ENCODE measurements at places on chromosomes 1 and 21.

DNA sequence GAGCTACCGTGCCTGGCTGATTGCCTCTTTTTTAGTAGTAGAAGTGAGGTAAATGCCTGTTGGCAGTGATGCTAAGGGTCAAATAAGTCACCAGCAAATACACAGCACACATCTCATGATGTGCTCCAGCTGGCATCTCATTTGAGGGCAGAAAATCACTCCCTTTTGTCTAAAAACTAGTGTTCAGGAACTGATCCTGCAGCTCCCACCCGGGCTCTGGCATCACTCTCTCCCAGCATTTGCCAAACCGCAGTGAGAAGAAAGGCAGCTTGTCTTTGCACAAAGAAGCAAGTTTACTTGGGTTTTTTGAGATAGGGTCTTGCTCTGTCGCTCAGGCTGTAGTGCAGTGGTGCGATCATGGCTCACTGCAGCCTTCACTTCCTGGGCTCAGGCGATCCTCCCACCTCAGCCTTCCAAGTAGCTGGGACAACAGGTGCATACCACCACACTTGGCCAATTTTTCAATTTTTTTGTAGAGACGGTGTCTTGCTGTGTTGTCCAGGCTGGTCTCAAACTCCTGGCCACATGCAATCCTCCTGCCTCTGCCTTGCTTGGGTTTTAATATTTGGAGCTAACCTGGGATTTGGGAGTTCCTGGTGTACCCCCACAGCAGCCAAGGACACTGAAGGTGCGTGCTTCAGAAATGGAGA lies 4.1 kb downstream of the RBP7 start:
- no peak for DNase-seq

DNA sequence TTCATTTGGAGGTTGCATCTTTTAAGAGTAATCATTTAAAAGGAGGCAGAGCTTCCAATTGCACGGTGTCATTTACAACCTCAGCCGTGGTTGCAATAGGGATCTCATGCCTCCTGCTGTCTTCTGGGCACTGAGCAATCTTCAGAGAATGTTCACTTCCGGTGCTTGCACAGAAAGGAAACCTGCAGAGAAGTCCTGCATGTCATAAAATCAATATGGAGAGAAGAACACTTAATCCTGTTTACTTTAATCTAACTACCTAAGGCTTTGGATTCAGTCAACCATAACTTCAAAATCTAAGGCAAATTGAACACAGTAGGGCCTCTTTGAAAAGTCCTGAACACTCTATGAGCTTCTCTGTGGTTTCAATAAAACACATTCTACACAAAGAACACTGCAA lies 11.3 kb upstream of the MAP10 start:
- peak; percentile 93 for DNase-seq

GRCh38 chr1:55695552-55695951 lies 480.4 kb upstream of the USP24 start:
- DNase-seq = no peak

DNA sequence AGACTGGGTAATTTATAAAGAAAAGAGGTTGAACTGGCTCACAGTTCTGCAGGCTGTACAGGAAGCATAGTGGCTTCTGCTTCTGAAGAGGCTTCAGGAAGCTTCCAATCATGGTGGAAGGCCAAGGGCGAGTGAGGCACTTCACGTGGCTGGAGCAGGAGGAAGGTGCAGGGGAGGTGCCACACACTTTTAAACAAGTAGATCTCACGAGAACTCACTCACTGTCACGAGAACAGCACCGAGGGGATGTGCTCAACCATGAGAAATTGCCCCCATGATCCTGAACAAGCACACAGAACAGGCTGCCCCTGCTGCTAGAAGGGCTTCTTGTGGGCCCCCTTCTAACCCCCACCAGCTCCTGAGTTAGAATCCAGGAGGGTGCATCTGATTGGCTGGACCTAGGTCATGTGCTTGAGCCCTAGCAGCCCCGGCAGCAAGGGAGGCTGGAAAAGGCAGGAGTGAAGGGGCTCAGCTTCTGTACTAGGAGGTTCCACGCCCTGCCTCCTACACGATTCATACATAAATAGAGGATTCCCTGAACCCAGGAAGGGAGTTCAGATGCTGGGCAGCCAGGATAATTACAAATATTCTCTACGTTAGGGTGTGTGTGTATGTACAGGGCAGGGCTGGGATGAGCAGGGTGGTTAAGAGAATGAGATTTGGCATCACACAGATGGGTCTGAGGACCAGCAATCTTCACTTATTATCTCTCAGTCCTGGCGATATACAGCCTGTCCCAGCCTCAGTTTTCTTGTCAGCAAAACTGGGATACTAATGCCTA lies 72.8 kb upstream of the ATP5PO start:
- no peak for DNase-seq

DNA sequence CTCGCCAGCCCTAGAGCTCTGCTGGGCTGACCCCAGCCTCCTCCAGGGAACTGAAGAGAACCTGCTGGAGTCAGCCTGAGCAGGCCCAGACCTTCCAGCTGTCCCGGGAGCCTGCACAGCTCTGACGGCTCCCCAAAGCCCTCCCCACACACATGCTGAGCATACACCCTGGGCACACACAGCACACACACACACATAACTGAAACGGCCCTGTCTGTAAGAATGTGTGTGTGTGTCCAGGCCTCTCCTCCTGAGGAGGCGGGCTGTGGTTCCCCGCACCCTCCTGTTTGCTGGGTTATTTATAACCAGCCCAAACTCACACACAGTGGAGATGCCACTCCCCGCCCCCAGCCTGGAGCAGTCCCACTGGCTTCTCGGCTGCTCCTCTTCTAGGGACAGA lies 20.2 kb downstream of the SDC3 start:
- DNase-seq = peak; percentile 86

DNA sequence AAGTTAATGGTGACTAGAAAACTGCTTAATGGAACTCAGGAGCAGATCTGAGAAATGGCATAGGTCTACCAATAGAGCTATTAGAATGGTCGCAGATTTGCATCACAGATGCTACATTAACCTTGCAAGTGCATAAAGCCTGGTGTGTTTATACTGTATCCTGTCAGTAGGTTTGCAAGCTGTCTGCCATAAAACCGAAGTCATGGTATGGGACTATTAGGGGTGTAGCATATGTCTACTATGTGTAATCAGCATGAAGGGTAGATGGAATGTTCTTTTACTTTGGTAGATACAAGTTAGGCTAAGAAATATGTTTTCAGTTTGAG lies 574.2 kb upstream of the ADGRL2 start:
- no peak for DNase-seq

- no peak for DNase-seq
Measured at GRCh38 chr1:229226796-229227195, 44.1 kb upstream of the RAB4A start.

- DNase-seq = peak; percentile 35
Measured at GRCh38 chr1:83839566-83840173, 159.3 kb downstream of the TTLL7 start.

DNA sequence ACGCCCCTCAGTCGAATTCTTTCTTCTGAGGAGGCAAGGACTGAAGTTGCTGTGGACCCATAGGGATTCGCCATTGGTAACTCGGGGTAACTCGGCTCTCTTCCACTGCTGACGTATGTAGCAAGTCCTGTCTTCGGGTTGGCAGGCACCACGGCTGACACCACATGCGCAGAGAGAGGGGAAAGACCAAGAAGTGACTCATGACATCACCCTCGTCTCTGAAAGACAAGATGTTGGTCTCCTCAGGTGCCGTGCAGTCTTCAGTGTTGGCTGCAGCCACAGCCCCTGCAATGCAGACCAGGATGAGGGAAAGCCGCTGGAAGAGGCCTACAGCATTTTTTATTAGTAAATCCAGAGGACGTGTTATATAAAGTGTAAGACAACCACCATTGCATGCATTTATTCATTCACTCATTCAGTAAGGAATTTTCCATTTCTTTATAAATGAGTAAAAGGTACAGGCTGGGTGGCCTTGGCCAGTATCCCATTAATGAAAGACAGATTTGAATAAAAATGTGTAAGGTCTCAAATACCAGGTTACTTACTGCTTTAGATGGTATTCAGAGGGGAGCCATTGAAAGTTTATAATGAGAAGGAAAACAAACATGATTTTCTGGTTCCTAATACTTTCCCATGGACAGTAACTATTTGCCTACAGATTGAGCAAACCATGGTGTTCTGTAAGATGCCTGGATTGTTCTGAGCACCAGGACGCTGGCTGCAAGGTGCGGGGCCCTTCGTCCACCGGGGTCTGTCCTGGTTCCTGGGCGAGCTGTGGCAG lies 50.7 kb upstream of the IRF2BP2 start:
- no peak for DNase-seq

- DNase-seq = no peak
Measured at GRCh38 chr1:54300401-54300800, 100.4 kb downstream of the MRPL37 start.

- DNase-seq = no peak
Measured at GRCh38 chr1:213415691-213416380, 364.8 kb downstream of the RPS6KC1 start.

GRCh38 chr21:37614351-37614875 lies 247.8 kb downstream of the DYRK1A start:
- DNase-seq = no peak

DNA sequence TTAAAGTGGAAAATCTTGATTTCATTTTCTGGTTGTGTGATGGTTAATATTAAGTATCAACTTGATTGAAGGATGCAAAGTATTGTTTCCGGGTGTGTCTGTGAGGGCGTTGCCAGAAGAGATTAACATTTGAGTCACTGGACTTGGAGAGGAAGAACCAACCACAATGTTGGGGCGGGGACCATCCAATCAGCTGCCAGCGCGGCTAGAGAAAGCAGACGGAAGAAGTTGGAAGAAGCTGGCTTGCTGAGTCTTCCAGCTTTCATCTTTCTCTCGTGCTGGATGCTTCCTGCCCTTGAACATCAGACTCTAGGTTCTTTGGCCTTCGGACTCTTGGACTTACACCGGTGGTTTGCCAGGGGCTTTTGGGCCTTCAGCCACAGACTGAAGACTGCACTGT lies 832.6 kb upstream of the TMPRSS15 start:
- no peak for DNase-seq

DNA sequence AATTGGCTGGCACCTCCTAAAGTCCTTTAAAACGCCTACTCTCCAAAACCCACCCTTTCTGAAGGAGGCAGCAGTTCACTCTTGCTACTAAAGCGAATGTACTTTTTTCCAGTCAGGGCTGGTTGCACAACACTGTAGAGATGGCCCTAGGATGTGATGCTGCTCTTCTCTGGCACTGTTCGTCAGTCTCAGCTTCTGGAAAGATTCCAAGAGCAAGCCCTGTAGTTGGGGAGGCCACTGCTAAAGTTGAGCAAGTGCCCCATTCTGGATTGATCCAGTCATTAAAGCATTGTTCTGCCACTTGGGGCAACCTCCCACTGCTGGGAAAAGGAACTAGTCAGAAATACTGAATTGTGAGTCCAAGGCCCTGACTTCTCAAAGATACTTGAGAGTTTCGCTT lies 28.5 kb upstream of the KCNQ4 start:
- peak; percentile 75 for DNase-seq

DNA sequence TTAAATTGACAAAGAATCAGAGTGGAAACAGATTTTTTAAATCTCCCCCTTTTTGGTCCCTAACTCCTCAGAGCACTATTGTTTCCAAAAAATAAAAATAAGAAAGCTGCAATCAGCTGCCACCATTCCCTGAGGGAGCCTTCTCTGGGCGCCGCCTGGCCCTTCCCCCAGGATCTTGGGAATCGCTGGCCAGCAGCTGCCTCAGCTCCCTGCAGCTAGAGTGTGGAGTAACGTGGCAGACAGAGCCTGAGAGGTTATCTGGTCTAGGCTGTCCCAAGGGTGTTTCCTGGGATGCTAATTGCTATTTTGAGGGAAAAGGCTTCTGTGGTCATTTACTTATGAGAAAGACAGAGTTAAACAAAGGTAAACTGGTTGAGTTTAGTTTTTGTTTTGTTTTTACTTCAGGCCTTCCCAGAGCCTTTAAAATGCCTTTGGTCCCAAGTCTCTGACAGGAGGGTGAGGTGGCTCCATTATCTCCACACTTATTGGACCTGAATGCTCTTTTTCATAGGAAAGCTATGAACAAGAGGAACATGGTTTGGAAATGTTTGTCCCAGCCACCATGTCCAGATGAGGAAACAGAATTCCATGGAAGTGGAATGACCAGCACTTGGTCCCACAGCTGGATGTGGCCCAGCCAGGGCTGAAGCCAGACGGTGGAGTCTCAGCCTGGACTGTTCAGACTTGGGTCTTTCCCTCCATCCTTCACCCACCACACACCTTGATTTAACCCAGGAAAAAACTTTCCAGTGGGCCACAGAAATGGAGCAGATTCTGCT lies 14.1 kb upstream of the KIAA1614 start:
- DNase-seq = no peak

DNA sequence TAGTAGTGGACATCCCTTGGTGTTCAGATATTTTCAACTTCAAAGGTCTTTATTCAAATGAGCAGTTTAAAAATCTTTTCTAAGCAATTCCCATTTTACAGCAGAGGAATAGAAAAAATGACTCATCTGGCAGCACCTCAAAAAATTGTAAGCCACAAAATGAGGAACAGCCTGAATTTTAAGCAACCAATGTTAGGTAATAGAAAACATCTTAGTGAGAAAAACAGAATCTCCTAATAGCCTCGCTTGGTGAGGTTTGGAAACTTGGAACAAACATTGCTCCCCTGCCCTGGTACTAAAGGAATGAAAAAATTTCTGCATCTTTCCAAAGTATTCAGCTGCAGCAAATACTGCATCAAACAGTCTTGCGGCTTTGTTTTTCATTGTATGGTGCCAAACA lies 264.4 kb downstream of the NTNG1 start:
- DNase-seq = peak; percentile 3

DNA sequence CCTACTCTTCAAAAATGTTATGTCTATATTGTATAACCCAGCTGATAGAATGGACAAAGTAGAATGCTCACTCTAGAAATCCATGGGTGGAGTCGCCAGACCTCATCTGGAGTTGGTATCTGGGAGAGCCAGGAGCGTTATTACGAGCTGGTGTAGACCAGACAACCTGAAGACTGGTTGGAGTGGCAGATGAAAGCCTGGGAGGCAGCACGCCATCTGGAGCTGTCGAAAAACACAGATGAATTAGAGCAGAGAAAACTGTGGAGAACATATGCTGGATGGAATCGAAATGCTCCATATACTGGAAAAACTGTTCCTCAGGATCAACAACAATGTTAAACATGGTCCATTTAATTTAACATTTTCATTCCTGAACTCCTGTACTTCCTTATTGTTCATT lies 333.6 kb downstream of the KCTD3 start:
- DNase-seq = no peak

GRCh38 chr1:21680918-21681317 lies 11.8 kb upstream of the RAP1GAP start:
- no peak for DNase-seq

GRCh38 chr1:109499081-109499480 lies 5.2 kb downstream of the CYB561D1 start:
- no peak for DNase-seq

- DNase-seq = no peak
Measured at GRCh38 chr1:231970684-231971083, 344.1 kb downstream of the DISC1 start.

DNA sequence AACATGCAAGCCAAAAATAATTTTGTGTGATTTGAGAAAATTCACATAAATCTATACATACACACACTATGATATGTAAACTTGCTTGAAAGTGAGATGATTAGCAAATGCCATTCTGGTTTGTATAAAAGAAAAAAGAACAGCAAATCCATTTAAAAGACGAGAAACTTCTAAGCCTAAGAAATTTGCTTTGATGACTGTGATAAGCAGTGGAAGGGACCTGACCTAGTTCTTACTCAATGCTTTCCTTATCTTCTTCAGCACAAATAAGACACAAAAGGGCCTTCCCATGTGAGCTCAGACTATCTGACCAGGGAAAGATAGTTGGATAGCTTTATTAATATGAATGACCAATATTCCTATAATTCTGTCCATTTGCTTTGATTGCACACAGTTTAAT lies 25.3 kb upstream of the NMNAT2 start:
- DNase-seq = no peak

- DNase-seq = no peak
Measured at GRCh38 chr1:7430691-7431090, 340.4 kb upstream of the VAMP3 start.

- no peak for DNase-seq
Measured at GRCh38 chr21:42578761-42579415, 65.2 kb downstream of the SLC37A1 start.
